ENCODE measurements at places on chromosomes 12 and 14.

DNA sequence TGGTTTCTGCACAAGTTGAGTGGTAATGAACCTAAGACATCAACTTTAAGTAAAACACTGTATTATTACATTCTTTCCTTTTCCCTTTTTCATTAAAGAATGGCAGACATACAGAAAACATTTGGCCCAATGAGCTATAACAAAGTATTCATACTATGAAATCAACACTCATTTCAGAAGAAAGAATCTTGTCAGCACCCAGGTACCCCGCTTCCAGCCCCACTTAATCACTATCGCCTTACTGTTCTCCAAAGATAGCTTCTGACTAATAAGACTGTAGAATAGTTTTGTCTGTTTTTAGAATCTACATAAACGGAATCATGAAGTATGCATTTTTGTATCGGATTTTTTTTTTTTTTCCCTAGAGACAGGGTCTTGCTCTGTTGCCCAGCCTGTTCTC, 9.5 kb downstream of the CNTN1 start:
- no peak for DNase-seq

- DNase-seq: no peak
Measured at GRCh38 chr14:79175671-79176070, 1005.5 kb downstream of the NRXN3 start.

DNA sequence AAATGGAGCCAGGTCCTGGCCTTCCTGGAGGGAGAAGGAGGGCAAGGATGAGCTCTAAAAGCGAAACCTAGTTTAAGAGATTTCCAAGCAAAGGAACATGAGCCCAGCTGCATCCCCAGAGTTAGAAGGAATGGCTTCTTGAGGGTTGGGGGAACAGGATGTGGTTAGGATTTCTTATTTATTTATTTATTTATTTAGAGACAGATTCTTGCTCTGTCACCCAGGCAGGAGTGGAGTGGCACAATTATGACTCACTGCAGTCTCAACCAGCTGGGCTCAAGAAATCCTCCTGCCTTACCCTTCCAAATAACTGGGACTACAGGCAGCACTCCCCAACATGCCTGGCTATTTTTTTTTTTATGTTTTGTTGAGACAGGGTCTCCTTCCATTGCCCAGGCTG, 25.3 kb upstream of the TMEM106C start:
- DNase-seq: no peak

- no peak for DNase-seq
Measured at GRCh38 chr14:33764876-33765650, 185.8 kb downstream of the EGLN3 start.

- DNase-seq: no peak
Measured at GRCh38 chr14:57854571-57854970, 11.3 kb downstream of the SLC35F4 start.

DNA sequence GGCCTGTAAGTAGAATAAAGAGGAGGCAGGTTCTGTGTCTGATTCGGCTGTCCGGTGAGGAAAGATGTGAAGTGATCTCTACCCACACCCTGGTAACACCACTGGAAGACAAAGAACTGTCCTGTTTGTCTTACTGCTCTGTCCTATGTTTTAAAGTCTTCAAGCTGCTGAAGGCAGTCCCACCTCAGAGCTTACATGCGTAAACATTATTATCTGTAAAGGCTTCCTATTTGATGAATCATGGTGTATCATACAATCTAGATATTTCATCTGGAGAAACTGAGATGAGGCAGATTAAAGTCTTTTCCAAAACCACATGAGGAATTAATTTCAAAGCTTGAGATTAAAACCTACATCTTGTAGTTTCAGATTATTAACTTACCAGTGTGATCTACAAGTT, 427.6 kb downstream of the ZFP36L1 start:
- DNase-seq: no peak

DNA sequence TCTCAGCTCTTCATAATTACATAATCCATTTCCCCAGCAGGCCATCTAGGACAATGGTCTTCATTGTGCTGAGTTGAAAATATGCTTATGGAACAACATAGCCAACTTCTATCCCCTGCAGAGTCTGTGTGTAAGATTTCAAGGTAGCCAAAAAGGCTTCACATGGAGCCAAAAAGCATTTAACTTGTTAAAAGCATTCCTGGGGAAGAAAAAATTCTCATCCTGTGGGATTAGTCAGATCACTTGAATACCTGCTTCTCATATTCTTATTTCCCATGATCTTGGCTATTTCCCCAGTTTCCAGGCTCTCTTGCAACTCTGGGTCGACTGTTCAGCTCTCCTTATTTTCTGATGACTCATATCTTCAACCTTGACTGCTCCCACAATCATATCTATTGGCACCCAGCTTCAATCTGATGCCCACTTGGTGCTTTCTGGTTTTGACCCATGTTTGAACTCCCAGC, 178.9 kb downstream of the KLHL28 start:
- no peak for DNase-seq

GRCh38 chr14:96125536-96125935, 79.1 kb upstream of the BDKRB2 start:
- DNase-seq: no peak

DNA sequence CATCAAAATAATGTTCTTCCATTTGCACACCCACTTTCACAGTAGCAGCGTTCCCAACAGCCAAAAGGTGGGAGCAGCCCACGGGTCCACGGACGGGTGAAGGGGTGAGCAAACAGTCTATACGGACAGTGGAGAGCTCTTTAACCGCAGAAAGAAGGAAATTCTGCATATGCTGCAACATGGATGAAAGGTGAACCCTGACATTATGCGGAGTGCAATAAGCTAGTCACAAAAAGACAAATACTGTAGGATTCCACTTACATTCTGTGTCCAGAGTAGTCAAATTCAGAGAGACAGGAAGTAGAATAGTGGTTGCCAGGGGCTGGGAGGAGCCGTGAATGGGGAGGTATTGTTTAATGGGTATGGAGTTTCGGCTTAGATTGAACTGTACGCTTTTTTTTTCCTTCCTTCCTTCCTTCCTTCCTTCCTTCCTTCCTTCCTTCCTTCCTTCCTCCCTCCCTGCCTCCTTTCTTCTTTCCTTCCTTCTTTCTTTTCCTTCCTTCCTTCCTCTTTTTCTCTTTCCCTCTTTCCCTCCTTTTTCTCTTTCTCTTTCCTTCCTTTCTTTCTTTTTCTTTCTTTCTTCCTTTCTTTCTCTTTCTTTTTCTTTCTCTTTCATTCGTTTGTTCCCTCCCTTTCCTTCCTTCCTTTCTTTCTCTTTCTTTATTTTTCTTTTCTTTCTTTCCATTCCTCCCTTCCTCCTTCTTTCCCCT, 15.8 kb upstream of the ANKRD9 start:
- peak; percentile 10 for DNase-seq

- DNase-seq: no peak
Measured at GRCh38 chr14:106134886-106135285, 608.5 kb downstream of the TMEM121 start.

DNA sequence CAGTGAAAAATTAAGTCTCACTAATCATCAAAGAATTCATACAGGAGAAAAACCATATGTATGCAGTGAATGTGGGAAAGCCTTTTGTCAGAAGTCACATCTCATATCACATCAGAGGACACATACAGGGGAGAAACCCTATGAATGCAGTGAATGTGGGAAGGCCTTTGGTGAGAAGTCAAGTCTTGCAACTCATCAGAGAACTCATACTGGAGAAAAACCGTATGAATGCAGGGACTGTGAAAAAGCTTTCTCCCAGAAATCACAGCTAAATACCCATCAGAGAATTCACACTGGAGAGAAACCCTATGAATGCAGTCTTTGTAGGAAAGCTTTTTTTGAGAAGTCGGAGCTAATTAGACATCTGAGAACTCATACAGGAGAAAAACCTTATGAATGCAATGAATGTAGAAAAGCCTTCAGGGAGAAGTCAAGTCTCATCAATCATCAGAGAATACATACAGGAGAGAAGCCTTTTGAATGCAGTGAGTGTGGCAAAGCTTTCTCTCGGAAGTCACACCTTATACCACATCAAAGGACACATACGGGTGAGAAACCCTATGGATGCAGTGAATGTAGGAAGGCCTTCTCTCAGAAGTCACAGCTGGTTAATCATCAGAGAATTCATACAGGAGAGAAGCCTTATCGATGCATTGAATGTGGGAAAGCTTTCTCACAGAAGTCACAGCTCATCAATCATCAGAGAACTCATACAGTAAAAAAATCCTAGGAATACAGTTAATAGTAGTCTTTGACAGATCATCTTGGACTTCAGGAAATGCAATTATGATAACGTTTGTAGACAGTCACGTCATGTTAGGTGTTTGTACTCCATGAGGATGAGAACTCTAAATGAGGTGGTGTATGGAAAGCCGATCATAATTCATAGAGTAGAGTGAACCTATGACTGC, 21.1 kb downstream of the ZNF84 start:
- DNase-seq: no peak

DNA sequence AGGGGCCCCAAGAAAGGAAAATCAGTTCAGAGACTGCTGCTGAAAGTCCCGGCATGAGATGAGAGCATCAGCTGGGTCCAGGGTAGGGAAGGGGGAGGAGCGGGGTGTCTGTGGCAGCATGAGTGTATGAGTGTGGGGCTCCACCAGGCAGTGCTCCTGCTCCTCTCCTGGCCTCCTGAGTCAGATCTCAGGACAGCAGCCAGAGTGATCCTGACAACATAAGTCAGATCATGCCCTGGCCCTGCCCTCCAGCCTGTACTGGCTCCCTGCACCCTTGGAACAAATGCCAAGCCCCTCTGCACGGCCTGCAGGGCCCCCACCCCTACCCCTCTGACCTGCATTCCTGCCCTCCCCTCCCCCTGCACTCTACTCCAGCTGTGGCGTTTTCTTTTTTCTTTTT, 24.2 kb upstream of the LRP1-AS start:
- DNase-seq: no peak

DNA sequence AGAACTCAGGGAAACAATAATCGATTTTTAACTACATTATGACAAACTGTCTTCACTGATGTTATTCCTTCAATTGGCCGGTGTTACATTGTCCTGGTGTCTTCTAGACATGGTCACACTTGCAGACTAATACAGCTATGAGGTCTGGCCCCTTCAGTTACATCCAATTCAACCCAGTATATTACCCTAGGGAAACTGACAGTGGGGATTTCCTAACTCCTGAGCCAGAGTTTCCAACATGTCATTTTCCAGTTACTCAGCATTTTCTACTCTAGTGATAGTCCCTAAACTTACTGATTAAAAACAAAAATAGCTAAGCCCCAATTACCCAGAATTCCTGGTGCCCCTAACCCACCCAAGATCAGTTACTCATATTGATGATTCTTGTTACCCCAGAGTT, 21.1 kb downstream of the IFNG start:
- DNase-seq: no peak

- no peak for DNase-seq
Measured at GRCh38 chr14:36756226-36756625, 94.6 kb downstream of the PAX9 start.

DNA sequence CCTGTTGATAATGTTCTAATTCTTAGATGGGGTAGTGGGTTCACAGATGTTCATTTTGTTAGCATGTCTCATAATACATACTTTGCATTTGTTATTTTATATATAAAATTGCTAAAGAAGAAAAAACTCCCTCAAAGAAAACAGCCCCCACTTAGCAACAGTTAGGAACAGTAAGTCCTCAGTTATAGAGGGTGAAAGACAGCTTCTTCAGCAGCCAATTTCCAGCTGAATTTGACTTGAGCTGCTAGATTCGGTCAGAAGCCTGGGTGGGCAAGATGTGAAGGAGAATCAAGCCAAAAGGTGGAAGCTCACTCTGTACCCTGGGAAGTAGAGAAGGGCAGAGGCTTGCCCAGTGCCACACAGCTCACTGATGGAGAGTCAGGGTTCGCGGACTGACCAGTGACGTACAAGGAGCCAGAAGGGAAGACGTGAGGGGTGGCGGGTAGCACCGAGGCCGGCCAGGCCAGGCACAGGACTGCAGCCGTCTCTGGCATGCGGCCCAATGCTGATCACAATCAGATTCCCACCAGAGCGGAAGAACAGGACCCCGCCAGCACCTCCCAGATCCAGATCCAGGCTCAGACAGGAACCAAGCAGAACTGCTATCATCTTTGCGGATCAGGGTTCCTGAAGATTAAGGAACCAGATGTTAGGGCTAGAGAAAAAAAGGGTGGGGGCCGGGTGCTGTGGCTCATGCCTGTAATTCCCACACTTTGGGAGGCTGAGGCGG, 30.4 kb upstream of the VWF start:
- no peak for DNase-seq

- DNase-seq: no peak
Measured at GRCh38 chr14:55241673-55242072, 29.5 kb upstream of the FBXO34 start.

- DNase-seq: no peak
Measured at GRCh38 chr12:104662908-104663307, 206.2 kb downstream of the CHST11 start.

GRCh38 chr14:75804570-75805275, 143.7 kb downstream of the TTLL5 start:
- no peak for DNase-seq

GRCh38 chr12:11771356-11771755, 121.9 kb downstream of the ETV6 start:
- DNase-seq: no peak

DNA sequence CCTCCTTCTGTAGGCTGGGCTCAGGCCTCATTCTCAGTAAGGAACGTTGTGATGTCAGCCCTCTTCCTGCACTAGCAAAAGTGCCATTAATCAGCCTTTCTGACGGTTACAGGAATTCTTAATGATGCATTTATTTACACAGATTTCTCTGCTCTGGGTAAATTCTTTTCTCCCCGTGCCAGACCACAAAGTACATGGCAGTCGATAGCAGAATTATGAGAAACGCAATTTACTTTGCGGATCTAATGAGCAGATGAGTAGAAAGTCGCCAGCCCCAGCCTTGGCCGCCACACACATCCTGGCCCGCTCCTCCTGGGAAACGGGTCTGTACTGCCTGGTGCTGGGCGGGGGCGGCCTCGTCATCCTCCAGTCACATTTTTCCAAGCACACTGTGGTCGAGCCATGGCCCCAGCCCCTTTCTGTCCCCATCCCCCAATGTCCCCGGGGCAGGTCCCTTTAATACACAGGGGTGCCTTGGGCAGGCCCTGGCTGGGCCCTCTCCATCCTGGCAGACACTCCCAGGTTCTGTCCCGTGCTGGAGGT, 25.9 kb downstream of the NOC4L start:
- no peak for DNase-seq

GRCh38 chr14:61524211-61524806, 171.0 kb upstream of the HIF1A start:
- DNase-seq: no peak

DNA sequence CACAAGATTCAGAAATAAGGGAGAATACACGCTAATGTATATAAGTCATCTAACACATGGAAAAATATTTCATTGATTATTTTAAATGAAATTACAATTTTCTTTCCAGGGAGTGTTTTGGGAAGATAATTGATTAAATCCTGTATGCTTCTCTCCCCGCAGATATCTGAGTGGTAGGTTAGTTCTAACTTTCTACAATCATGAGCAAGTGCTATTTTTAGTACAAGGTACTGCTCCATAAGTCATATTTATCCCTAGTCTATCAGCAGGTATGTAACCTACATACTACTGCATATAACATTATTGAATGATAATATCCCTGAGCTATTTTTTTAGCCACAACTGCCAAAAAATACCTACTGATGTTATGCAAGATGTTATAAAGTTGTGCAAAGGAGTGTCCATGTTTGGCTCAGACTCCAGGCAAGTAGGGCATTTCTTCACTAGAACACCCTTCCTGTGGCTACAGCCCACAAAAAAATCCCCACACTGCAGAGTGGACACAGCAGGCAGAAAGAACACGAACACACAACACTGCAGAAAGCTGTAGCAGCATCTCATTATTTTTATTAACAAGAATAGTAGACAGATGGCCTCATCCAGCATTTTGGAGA, 87.0 kb downstream of the SEC23A start:
- DNase-seq: no peak
